WERI-Rb-1 (cell line): ENCODE measurements at places on chromosomes 5 and 9.
A peak's percentile ranks its signal among the peaks of the same experiment; 100 is the strongest.

DNA sequence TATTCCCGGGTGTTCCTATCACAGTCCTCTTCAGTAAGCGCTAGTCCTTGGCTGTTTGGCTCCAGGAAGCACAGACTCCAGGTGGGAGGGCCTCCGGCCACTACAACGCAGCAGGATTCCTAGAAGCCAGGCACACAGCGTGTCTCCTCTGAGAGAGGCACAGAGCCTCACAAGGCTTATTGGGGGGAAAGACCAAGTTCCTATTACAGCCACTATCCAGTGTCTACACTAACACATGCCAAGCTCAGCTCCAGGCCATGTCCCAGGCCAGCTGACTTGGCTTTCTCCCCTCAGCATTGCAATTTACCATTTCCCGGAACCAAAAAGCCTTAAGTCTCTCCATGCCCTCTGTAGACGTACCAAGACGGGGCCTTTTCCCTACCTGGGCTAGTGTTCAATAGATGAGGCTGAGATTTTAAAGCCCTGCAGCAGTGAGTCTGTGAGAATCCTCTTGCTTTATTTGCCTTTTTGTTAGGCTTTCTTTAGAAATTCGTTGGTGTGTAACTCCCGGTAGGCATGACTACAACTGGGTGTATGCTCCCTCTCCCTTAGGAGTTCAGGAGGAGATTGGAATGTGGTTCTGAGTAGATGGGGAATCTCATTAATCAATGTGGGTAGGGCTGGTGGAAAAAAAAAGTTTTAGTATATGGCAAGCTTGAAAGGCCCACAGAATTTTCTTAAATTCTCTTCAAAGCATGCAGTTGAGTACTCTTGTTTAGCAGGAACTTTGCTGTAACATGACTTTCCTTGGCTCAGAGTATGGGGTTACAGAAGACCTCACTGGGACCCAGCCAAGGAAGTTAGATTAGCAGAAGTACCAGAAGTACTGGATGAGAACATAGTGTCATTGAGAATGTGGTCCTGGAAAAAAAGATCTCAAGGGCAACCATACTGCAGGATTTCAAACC lies 84.3 kb upstream of the SLC1A3 start:
- DNase-seq, result no peak

DNA sequence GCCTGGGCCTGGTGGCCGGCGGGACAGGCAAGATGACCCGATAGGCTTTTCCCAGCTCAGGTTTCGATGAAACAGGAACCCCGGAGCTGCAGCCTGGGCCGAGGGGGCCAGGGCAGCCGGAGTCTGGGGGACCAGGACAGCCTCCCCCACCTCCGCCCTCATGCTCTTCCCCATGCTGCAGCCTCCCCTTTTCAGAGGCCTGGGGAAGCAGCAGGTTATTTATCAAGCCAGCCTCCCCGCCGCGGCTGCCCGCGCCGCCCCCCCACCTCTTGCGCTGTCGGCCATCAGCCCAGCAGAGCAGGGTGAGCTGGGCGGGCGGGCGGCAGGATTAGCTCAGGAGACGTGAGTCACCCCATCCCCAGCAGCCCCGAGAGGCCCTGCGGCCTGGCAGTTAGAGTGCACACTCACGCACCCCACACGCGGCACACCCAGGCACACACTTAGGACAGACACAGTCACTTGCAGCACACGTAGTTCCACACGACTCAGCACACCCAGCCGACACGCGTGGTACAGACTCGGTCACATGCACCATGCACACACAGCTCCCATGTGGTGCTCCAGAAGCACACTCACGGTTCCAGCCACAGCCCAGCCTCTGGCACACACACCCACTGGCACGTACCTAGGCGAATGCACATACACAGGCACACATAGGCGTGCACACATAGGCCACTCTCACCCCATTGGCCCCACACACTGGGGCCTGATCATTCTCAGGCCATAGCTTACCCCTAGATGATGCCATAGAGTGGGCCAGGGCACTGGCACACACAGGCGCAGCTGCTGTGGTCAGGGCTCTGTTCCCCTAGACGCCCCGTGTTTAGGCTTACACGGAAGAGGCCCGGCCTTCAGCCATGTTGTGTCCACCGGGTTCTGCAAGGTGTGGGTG lies 13.0 kb downstream of the CXXC5 start:
- peak; percentile 92 for DNase-seq

- DNase-seq, result no peak
Observed at GRCh38 chr5:107779437-107779836, 108.7 kb upstream of the EFNA5 start.

- no peak for DNase-seq
Observed at GRCh38 chr9:129007766-129008468, 20.2 kb downstream of the SH3GLB2 start.

- DNase-seq, result no peak
Observed at GRCh38 chr9:78213712-78214111, 22.2 kb upstream of the CEP78 start.

DNA sequence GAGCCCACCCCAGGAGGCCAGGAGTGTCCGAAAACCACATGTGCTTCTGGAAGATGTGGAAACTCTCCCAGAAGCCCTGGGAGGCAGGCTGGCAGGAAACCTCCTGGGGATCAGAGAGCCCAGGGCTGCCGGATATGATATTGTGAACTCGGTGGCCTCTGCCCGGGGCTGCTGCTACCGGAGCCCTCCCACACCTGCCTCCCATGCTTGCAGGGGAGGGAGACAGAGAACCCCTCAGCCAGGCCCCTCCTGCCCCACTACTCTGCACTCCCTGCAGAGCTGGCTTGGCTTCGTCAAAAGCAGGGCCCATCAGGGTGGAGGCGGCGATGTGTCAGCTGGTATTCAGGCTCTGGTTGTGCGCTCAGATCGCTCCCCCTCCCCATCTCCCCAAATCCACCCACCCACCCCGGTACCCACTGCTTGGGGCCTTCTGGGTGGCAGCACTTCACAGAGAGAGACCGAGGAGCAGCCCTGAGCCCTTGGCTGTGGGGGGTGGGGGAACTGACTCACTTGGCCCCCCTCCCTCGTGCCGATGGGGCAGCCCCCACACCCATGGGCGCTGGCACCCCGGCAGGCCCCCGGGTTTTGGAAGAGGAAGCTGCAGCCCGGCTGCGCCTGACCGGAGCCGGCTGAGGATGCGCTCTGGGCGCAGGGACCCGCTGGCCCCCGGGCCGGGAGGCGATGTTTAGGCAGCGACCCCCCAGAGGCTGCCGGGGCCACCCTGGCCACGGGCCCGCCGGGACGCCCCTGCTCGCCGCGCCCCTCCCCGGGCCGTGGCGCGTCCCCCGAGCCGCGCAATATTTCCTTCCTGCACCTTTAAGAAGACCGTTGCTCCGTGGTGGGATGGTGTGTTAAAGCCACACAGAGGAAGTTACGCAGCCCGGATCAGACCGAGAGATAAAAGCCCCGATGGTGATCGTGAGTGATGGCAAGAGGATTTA lies 786 bp upstream of the NTNG2 start:
- peak; percentile 95 for DNase-seq

GRCh38 chr9:23431459-23431858 lies 394.6 kb downstream of the ELAVL2 start:
- no peak for DNase-seq

- peak; percentile 35 for DNase-seq
Observed at GRCh38 chr9:137534256-137535119, 15.7 kb downstream of the PNPLA7 start.

GRCh38 chr5:157308836-157309465 lies 43.0 kb downstream of the CYFIP2 start:
- no peak for DNase-seq

DNA sequence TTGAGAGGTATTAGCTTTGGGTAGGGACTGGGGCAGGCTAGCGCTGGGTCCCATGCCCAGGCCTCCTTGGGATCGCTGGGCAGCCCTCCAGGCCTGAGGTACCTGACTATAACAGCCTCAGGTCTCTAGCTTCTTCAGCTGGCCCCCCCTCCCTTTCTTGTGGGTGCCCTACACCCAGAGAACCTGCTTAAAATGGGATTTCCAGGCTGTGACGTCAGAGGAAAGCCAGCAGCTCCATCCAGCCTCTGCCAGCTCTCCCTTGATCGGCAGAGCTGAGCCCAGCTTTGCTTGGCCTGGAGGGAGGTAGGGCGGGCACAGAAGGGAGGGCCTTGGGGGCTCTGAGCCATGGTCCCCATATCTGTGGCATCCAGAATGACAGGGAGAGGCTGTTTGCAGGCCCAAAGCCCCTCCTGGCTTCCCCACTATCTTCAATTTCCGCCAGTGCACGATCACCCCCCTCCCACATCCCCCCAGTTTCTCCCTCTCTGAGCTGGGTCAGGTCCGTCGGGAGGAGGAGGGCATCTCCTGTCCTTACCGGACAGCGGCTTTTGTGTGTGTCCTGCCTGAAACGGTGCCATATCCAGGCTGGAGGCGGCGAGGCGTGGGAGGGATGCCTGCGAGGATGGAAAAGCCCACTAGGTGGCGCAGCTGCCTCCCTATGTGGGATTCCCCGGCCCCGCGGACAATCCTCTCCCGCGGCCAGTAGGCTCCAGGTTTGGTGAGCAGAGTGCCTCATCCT lies 10.8 kb downstream of the REEP2 start:
- peak; percentile 89 for DNase-seq

- DNase-seq, result no peak
Observed at GRCh38 chr5:72486371-72486770, 20.8 kb downstream of the ZNF366 start.

- DNase-seq, result no peak
Observed at GRCh38 chr9:88164850-88165249, 26.6 kb upstream of the SPATA31C2 start.

DNA sequence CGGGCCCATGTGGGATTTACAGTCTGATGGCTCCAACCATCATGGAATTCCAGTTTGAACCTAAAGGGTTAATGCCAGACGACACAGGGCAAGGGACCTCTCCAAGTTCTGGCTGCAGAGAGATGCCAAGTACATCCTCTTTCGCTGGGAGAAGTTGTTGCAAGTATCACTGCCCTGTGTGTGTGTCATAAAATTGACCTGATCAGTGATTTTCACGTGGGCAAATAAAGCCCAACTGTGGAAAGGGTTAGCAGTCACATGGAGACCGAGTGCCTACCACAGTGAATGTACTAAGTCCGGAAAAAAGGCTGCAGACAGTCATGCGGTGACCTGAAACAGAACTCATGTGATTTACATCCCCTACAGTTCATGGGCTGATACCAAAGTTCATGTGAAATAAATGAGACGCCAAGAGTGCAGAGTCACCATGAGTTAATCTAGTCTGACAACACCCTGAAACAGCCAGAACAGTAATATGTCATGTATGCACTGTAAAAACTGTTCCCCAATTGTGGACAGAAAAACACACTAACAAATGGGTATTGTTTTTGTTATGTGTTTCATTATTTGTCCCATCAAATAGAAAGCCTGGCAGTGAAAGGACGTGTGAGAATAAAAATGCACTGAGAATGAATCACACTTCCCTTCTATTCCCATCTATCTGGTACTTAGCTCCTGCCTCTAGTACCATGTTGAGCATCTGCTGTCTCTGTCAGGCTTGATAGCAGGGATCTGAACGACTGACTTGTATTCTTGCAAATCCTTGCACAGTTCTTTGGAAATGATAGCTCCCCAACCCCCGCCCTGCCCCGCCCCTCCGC lies 115.7 kb downstream of the SUSD1 start:
- no peak for DNase-seq

- DNase-seq, result peak; percentile 9
Observed at GRCh38 chr5:1751026-1751863, 48.4 kb downstream of the MRPL36 start.

- no peak for DNase-seq
Observed at GRCh38 chr5:114312658-114313057, 49.2 kb upstream of the KCNN2 start.

- peak; percentile 58 for DNase-seq
Observed at GRCh38 chr9:107465467-107466451, 23.8 kb downstream of the KLF4 start.
